ENCODE measurements at places on chromosomes 16 and 17. TPM values are rescaled to one million over a fixed set of nuclear protein-coding genes. Genes with fewer than 3 reads are reported as not detected.

The SCNN1B gene
- not detected for total RNA-seq

The DOC2B gene
- total RNA-seq, result under 0.01 TPM

The RPL13 gene
- total RNA-seq, result 3,948 TPM

The FBRS gene
- 10.2 TPM for total RNA-seq

The CCL23 gene
- total RNA-seq, result not detected

The METTL9 gene
- total RNA-seq, result 77.9 TPM

The DRC3 gene
- 2.1 TPM for total RNA-seq

The CTRB1 gene
- not detected for total RNA-seq

The KRTAP1-3 gene
- total RNA-seq, result not detected

The AOC2 gene
- 0.32 TPM for total RNA-seq

The DCAKD gene
- total RNA-seq, result 39.3 TPM

The SMG1 gene
- 47.4 TPM for total RNA-seq

The CLEC19A gene
- total RNA-seq, result not detected

The PYDC1 gene
- not detected for total RNA-seq
